ENCODE measurements at places on chromosomes 6 and 20.

GRCh38 chr6:51856508-51856907 lies 230.9 kb downstream of the PKHD1 start:
- DNase-seq, result no peak

- no peak for DNase-seq
These were observed 55.0 kb downstream of the SCML4 start for GRCh38 chr6:107769053-107769658.

DNA sequence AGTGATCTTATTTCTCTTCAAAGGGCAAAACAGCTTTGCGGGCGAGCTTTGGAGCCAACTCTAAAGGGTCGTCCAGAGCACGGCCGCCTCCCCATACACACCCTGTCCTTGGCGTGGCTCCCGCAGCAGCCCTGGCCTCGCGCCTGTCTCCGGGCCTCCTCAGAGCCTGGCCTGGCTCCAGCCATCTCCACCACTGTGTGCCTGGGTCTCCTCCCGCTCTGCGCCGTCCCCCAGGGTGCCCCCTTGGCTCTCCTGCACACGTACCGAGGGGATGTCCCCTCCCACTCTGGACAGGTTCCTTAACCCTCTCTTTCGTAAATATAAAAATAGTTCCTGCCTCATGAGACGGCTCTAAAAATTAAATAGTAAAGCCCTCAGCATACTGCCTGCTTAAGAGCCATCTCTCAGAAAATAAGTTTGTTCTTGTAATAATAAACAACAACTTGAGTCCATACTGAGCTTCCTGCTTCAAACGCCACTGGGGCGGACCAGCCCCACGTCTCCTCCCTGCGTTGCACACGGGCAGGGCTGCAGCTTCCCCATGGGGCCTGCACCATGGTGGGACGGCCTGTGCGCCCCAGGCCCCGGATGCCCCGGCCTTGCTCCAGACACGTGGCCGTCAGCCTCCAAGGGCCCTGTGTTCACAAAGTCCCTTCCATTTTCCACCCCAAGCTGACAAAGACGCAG lies 226.2 kb downstream of the TTLL2 start:
- DNase-seq, result no peak

DNA sequence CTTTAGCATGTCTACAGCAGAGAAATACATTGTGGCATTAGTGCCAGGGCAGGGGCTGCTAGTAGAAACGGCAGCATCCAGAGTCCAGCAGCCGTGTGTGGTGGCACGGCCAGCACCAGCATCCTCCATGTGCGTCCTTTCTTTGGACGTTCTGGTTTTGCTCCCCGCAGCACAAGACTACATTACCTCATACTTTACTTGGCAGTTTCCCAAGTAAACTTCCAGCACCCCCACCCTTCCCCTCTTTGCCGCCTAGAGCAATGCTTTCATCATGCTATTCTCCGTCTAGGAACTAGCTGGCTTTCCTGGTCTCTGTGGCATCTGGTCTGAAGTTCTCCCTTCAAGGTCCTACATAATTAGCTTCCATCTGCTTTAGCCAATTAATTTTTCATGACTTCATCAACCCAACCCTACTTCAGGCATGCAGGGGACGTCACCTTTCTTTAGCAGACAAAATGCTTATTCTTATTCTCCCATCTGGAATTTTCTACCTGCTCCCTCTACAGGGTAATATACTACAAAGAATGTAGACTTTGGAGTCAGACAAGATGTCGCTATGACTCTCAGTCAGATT lies 67.6 kb downstream of the BLOC1S5 start:
- no peak for DNase-seq

DNA sequence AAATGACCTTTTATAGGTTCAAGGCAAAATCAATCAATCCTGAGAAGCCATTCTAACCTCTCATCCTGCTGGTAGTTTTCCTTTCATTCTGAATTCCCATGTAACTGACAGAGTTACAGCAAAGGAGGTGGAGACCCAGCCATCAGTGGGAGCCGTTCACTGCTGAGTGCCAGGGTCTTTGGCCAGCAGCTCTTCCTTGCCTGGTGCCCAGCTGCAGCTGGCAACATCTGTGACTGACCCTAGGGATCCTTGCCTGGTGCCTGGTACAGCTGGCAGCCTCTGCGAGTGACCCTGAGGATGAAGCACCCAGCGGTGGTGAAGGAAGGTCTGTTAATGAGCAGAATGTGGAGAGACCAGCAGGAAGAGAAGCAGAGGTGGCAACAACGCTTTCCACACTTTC lies 314.6 kb downstream of the THBS2 start:
- no peak for DNase-seq

- no peak for DNase-seq
These were observed 97.6 kb downstream of the FIG4 start for GRCh38 chr6:109788687-109789086.

DNA sequence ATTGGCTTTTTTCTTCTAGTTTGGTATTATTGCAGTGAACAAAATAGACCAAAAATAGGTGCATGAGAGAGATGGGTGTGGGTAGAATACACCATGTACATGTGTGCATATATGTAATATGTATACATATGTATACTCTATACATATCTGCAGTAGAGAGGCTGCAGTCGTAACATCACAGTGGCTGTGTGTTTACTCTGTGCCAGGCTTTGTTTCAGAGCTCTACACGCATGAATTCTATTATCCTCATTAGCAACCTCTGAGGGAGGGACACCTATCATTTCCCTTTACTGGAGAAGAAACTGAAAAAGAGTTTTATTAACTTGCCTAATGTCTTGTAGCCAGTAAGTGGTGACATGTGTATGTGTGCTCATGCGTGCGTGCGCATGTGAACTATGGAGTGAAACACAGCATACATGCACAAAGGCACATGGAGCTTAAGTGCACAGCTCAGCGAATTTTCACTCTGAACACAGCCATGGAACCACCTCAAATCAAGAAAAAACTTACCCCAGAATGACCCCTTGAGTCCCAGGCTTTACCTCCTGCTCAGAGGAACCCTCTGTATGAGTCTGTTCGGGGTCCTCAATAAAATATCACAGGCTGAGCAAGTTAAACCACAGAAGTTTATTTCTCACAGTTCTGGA lies 452.5 kb downstream of the CDH26 start:
- no peak for DNase-seq

- no peak for DNase-seq
These were observed 113.6 kb upstream of the IFNGR1 start for GRCh38 chr6:137332637-137333280.

DNA sequence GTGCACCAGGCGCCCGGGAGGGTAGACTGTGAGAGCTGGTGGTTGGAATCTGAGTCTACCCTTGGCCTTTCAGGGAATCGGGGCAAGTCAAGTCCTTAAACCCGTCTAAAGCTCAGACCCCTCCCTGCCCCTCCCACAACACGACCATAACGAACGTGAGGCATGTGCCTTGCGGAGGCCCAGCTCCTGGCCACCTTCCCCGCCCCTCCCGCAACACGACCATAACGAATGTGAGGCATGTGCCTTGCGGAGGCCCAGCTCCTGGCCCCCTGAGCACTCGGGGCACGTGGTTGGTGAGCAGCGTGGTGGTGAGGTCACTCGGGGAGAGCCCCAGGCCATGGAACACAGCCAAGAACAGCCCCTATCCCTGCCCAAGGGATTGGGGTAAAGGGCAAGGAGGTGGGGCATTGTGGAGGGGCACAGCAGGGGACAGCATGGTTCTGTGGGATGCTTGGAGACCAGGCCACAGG lies 132.2 kb downstream of the TAF4 start:
- no peak for DNase-seq

DNA sequence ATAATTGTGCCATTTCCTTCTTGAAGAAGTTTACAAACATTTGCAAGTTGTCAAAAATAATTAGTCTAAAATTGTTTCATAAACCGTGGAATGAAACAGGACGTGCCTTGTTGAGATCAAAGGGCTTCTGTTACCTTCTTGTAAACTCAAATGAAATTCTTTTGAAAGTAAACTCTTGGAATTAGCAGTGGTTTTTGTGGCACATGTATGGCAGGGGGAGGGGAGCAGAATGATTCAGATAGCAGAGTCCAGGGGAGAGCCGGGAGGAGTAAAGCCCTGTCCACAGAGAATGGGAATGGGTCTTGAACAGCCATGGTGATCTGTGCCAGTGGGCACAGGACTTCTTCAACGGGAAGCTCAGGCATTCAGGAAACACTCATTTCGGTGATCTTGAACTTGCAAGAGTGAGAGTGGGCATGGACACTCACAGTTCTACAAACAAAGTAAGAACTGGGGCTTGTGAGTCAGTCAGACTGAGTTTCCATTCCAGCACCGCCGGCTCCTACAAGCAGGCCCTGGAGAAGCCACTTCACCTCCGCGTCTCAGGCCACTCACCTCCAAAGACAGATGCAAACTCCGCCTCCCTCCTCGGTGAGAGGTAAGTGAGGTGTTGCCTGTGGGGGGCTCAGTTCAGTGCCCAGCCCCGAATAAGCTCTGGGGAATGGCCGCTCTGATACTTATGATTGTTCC lies 143.1 kb downstream of the CDH26 start:
- no peak for DNase-seq

DNA sequence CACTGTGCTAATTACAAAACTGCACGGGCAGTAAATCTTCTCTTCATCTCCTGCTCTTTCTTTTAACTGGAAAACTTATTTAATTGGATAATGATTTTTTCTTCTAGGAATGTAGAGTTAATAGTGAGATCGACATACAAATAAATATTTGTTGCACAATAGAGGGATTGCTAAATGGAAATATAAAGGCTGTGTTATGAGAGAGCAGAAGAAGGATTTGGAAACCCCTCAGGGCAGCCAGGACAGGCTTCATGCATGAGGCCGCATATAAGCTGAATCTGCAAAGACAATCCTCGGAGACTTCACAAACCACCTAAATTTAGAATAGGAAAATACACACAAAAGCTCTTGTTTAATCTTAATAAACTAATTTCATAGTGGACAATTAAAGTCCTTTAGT lies 2.9 kb upstream of the TAAR1 start:
- DNase-seq, result no peak

DNA sequence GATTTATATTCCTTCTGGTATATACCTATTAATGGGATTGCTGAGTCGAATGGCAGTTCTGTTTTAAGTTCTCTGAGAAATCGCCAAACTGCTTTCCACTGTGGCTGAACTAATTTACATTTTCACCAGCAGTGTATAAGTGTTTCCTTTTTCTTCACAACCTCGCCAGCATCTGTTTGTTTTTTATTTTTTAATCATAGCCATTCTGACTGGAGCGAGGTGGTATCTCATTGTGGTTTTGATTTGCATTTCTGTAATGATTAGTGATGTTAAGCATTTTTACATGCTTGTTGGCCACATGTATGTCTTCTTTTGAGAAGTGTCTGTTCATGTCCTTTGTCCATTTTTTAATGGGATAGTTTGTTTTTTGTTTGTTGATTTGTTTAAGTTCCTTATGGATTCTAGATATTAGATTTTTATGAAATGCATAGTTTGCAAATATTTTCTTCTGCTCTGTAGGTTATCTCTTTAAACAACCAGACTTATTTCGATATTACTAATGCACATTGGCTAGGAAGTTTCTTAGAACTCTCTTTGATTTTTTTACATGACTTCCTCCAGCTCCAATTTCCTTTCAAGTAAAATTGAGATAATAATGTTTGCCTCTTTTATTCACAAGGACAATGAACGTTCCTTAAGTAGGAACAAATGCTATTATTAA lies 12.2 kb upstream of the VNN1 start:
- DNase-seq, result no peak

DNA sequence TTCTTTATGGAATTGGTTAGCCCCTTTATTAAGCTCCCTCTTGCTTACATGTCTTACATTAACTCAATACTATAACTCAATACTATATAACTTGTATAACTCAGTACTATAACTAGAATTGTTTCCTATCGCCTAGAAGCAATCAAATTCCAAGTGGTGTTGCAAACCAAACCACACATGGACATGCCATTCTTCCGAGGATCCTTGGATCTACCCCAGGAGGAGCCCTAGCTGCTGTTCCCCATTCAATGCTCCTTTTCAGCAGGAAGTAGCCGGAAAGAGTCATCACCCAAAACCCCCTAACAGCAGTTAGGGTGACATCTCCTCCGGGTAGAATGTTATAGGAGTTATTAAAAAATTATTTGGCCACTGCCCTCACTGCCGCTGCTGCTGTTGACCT lies 40.5 kb downstream of the PLN start:
- no peak for DNase-seq

- no peak for DNase-seq
These were observed 1.5 kb downstream of the ABT1 start for GRCh38 chr6:26598267-26598666.

DNA sequence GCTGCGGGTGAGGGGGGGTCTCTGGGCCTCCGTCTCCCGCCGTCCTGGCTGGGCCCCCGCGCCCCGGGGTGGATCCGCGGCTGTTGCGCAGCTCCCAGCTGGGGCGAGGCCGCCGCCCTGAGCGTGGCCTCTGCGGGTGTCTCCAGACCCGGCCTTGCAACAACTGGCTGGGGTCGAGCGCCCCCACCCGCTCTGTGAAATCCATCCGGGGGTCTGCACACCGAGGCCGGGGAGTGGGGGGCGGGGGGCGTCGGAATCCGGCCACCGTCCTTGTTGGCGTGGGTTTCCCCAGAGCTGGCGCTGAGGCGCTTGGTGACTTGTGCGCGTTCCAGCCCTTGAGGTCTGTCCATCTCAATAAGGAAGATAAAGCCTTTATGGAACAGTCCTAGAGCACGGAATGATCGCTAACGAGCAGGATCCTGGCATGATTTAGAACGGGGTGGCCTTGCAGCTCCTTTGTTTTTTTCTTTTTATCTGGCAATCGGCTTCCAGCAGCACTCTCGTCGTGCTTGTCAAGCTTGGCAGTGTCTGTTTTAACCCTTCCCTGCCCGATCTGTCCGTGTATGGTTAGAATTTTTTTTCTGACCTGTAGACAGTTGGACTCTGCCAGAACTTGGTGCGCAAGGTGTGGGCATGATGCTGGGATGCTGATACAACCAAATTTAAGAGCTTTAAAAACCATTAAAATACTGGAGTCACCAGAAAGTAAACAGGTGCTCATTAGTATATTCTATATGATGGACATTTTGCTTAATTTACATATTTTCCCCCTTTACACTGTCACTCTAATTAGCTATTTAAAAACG lies 675 bp downstream of the DSTN start:
- peak; percentile 41 for DNase-seq

GRCh38 chr20:49384437-49385434 lies 97.7 kb downstream of the KCNB1 start:
- DNase-seq, result peak; percentile 18

DNA sequence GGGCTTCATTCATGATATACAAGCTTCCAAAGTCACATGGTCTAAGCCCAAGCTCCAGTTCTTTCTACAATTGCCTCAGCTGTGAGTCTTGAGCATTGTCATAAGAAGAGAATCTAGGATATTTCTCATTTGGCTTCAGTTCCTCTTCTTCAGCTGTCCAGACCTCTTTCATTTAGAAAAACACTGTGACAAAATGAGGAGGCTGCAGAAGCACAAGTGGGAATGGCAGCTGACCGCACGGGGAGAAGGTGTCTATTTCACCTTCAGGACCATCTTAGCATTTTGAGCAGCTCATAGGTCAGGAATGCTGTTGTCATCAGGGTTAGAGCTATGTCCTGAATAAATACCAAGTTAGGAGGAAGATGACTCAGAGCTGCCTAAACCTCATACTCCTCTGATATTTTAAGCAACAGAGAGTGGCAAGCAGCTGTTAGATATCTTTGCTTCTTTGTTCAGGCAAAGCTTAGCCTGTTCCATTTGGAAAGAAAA lies 390.1 kb upstream of the CITED2 start:
- no peak for DNase-seq
